Activated T-cell treated with anti-CD3 and anti-CD28 coated beads for 24 hours (primary cell): ENCODE measurements at places on chromosomes 4 and X.

GRCh38 chrX:101160001-101160400, 59.6 kb upstream of the DRP2 start:
- no peak for DNase-seq

- no peak for DNase-seq
Measured at GRCh38 chrX:115939070-115939469, 231.5 kb upstream of the AGTR2 start.

- DNase-seq, result no peak
Measured at GRCh38 chr4:32061916-32062315, 1341.7 kb downstream of the PCDH7 start.

GRCh38 chrX:124475358-124475757, 129.0 kb downstream of the SH2D1A start:
- DNase-seq, result no peak

- no peak for DNase-seq
Measured at GRCh38 chrX:103002576-103002975, 61.4 kb downstream of the BEX1 start.

DNA sequence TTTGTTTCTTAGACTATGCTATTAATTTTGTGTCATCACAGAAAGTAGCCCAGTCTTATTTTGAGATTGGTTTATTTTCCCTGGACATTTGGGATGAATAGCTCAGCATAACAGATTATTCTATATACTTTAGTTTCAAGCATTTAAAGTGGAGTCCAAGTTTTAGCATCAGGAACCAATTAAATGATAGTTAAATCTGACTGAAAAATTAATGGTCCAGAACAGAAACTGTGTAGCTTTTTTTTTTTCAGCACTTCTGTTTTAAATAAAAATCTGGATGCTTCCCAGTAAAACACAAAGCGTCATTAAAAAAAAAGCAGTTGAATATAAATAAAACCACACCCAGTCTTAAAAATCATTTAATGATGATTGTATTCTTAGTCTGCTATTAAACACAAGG, 59.4 kb upstream of the PITX2 start:
- no peak for DNase-seq

GRCh38 chr4:186019269-186019668, 49.7 kb upstream of the TLR3 start:
- no peak for DNase-seq

DNA sequence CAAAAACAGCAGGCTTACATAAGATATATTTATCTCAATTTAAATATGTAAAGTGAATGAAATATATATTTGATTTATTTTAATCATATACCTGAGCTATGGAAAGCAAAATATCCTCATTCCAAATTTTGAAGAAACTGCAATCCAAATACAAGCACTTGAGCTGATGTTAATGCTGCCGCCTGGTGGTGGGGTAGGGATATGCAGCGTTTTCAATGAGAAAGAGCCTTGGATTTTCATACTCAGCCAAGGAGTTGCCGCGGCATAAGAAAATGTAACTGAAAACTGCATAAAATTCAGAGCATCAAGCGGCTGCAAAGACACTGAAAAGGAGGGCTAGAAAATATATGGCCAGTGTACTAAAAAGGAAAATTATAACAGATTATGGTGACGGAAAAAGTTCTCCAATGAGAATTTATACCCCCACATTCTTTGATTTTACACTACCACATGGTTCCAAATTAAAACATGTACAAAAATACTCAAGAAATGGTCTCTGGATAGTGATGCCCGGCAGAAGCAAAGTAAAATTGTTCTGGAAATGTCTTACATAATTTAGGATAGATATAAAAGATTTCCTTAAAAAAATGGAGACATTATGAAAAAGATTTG, 660.3 kb upstream of the PITX2 start:
- peak; percentile 12 for DNase-seq

DNA sequence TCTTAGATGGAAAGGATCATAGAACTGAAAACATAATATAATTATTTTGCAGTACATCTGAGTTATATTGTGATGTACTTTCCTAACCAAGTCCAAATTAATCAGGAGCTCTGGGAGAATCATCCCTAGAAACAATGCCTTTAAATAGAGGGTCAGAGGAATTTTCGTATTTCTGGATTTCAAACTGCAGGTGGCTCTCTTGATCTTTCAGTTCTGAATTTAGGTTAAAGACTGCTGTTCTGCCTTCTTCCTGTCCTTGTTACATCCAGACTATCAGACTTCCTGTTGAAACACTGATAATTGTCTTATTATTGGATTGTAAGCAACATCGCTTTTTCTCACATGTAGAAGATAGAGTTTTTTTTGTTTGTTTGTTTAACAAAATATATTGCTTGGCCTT, 142.7 kb downstream of the RPA4 start:
- DNase-seq, result no peak

DNA sequence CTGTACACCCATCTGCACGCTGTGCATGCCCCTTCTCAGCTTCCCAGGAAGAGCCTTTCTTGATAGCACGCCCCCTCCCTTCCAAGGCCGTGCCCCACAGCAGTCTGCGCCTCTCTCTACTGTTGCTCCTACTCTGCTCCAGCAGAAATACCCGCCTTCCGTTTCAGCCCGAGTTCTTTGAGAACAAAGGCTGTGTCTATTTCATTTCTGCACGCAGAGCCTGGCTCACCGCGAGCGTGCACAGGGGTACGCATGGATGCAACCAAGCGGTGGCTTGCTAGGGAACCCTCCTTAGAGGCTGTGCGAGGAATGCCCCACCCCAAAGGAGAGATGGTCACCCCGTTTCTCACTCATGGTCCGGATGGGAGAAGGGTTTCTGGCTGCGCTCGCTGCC, 485 bp downstream of the AADAT start:
- no peak for DNase-seq

GRCh38 chr4:56389558-56389957, 2.3 kb upstream of the AASDH start:
- no peak for DNase-seq

- DNase-seq, result no peak
Measured at GRCh38 chrX:53190363-53190960, 34.5 kb downstream of the KDM5C start.

- DNase-seq, result no peak
Measured at GRCh38 chrX:108165383-108166111, 74.0 kb downstream of the ATG4A start.

- no peak for DNase-seq
Measured at GRCh38 chr4:138225477-138225876, 16.7 kb downstream of the SLC7A11 start.

- DNase-seq, result no peak
Measured at GRCh38 chr4:110514889-110515479, 39.0 kb downstream of the ENPEP start.

DNA sequence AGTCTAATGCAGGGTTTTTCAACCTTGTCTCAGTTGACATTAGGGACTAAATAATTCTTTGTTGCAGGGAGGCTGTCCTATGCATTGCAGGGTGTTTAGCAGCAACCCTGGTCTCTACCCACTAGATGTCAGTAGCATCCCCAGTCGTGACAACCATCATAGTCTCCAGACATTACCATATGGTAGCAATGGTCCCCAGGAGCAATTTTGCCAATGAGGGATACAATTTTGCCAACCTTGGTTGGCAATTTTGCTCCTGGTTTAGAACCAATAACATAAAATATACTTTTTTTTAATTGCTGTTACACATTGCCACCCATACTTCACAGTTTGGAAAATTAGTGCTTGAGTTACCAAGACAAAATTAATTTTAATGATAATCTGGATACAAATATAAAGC, 6.0 kb downstream of the EREG start:
- peak; percentile 5 for DNase-seq

GRCh38 chr4:4248885-4249203, 821 bp upstream of the TMEM128 start:
- no peak for DNase-seq

- DNase-seq, result no peak
Measured at GRCh38 chrX:14232688-14233087, 203.0 kb upstream of the GEMIN8 start.

GRCh38 chr4:134727696-134728095, 526.1 kb upstream of the PABPC4L start:
- no peak for DNase-seq

DNA sequence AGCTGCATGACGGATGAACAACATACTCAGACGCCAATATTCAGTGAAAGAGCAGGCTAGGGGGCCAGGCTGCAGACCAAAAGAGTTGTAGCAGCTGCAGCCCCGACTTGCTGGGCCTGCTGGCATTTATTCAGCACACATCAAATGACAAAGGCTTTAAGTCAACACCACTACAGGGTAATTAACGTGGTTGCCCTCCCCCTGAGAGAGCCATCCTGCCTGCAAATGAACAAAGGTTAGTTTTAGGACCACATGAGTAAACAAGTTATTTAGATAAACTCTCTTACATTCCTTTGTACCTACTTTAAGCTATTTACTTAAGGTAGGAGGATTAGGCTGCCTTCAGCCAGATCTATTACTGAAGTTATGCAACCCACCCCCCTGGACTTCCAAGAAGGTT, 1329.1 kb downstream of the PCDH18 start:
- no peak for DNase-seq

GRCh38 chr4:80017125-80017854, 55.7 kb downstream of the ANTXR2 start:
- no peak for DNase-seq
